Dermis microvascular lymphatic vessel endothelial cell (primary cell): ENCODE measurements at places on chromosomes 11 and 22.

DNA sequence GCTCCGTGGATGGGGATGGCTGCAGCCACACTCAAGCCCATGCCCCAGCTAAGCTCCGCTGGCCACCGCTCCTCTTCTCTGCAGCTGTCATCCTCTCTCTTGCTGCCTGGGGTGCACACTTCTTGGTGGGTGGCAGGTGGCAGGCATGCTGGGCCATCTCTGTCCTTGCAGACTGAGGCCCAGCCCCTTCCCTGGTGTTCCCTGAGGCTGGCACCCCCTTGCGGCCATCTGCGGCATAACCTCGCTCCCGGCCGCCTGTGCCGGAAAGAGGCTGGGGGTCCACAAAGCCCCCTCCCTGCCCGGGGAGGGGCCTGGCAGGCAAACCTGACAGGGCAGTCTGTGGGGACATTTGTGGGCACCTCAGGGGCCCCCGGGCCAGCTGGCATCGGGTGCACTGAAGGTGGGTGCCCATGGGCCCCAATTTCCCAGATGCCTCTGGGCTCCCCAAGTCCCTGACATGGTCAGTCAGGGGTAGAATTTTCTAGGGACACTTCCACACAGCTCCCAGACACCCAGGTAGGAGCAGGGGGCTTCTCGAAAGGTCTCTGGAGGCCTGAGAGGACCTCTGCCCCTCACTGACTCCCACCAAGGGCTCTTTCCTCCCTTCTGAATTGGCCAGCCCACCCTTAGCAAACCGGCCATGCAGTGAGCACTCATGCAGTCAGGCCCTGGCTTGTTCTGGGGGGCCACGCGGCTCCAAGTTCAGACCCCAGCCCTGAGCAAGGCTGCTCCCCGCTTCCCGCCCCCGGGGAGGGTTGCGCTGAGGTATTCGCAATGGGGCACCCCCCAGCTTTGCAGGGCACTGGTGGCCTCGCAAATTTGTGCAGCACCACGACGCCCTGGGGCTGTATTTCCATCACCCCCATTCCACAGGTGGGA, 23.5 kb upstream of the TH start:
- peak; percentile 25 for DNase-seq

- no peak for DNase-seq
These were observed 24.1 kb downstream of the SUN2 start for GRCh38 chr22:38731703-38732161.

- no peak for DNase-seq
These were observed 177.1 kb upstream of the PGR start for GRCh38 chr11:101306721-101307120.

- DNase-seq, result no peak
These were observed 178.7 kb upstream of the CADM1 start for GRCh38 chr11:115682888-115683287.

DNA sequence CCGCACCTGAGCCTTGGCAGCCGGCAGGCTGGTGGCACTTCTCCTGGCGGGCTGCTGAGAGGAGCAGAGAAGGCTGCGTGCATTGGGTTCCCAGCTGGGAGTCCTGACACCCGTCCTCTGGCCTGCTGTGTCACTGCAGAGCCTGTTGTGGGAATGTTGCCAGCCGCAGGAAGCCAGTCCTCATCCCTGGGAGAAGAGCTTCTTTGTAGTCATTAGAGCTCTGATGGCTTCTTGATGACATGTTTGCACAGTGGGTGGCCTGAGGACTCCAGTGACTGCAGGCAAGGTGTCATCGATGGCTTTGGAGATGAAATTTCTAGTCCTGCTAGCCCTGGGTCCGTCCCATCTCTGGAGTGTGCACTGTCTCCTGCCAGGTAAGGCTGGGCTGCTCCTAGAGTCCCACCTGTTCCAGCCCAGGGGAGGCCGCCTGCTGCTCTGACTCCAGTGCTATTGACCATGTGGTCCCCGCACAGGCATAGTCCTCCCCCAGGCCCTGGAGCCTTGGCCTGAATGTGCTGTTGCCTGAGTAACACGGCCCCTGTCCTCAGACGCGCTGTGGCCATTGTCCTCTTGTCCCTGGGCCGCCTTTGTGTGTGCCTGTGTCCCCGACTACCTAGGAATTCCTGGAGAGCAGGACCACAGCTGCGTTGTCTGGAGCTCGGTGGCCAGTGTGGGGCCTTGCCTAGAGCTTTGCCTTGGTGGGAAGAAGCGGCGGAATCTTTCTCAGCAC, 129.2 kb downstream of the CACNA1I start:
- no peak for DNase-seq

DNA sequence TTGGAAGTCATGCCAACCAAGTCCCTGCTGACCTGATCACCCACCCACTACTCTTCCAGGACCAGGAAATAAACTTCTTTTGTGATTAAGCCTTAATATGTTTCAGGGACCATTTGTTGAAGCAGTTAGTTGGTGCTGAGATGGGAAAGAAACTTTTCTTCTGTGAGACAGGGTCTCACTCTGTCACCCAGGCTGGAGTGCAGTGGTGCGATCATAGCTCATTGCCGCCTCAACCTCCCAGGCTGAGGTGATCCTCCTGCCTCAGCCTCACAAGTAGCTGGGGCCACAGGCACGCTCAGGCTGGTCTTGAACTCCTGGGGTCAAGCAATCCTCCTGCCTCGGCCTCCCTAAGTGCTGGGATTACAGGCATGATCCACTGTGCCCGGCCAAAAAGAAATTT, 10.6 kb downstream of the SUSD2 start:
- DNase-seq, result no peak

- DNase-seq, result peak; percentile 10
These were observed 48.7 kb upstream of the TNRC6B start for GRCh38 chr22:40128989-40129388.

DNA sequence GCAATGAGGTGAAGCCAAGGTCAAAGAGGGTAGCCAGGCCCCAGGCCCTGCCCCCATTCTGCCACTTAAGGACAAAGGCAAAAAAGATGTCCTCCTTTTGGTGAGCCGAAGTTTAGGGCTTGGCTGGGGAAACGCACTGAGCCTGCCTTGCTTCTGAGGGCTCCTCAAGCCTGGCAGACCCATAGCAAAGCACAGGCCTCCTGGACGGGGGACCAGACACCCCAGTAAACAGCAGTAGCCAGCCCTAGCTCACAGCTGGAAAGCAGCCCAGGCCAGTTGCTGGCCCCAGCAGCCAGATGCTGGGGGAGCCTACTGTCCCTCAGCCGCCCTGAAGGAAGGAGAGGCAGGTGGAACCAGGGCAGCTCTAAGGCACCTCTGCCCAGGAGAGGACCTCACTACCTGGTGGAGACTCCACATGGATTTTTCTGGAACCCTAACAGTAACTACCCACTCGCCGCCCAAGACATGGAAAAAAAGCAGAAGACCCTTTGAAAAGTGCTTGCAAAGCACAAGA, 3.8 kb upstream of the PYGM start:
- no peak for DNase-seq

GRCh38 chr11:128451652-128452470, 135.5 kb downstream of the ETS1 start:
- peak; percentile 47 for DNase-seq

DNA sequence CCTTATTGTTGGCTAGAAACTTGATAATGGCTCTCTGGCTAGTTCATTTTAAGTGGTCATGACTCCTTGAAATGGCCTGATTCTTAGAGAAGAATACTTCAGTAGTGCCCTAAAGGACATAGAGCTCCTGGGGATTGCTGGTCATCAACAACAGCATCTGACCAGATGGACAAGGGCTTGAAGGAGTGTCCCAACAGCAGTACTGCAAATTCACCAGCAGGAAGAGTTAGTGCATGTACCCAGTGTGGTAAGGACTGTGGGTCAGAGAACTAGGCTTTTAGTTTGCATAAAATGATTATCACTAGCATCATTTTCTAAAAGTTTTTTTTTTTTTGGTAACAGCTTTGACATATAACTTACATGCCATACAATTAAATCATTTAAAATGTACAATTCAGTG, 39.5 kb upstream of the CUL5 start:
- no peak for DNase-seq

GRCh38 chr11:10601837-10602236, 33.4 kb upstream of the LYVE1 start:
- DNase-seq, result no peak

DNA sequence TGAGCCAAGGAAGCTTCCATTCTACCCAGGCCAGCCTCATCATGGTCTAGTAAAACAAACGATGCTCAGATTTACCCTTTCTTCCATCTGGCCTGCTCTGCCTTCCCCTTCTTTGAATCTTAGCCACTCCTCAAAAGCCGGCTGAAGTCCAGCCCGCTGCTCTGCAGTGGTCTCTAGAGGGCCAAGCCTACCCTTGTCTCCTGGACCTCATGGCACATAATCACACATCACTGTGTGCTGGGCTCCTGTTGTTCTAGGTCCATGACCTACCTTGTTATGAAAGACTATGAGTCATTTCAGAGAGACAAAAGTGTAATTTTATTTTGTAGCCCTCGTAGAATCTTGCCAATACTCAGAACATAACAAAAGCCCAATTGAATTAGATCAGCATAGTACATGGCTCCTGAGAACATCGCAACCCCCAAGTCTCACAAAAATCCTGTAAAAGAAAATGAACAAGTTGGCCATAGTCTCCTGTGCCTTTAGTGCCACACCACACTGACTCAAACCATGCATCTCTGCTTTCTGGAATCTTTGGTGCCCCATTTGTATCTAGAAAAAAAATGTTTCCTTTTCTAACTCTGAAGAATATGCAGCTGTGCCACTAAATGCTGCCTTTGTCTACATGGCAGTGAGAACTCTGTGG, 192.7 kb downstream of the OPCML start:
- no peak for DNase-seq

DNA sequence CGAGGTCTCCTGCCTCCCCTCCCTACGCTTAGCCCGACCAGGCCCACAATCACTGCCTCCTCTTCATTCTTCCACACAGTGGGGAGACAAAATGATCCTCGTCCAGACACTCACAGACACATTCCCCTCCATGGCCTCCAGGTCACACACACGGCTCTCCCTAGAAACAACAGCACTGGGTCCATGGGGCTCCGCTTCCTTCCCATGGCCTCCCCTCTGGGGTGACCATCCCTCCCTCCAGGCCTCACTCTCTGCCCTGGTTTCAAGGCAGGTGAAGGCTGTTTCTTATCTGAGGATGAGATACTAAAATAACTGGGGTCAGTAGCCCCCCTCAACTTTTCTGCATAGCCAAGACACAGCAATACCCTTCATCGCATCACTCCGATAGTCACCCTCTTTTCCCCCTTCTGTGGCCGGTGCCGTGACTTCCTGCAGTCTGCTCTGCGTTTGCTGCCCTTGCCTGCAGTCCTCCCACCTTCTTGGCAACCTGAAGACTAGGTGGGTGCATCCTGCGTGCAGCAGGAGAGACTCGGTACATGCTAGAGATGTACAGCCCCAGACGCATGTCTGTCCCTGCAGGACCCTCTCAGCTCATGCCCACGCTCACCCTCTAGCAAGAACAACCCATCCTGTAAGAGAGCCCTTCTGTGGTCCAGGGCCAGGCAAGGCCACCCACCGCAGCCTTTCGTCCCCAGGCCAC, 55.8 kb downstream of the CD6 start:
- DNase-seq, result no peak

DNA sequence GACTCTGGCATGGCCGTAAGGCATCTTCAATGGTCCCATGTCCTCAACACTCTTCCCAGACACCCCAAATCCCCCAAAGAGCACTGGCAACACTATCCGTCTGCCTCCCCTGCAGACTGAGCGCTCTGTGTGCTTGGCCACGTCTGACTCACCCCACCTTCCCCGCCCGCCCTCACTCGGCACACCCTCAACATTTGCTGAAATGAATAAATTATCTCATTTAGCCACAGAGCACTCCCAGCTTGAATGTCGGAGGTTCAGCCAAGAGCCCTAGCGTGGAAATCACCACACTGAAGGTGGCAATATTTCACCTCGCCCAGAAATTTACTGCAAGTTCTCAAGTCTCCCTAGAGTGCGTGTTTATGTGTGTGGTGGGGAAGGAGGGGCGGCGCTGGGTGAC, 46.6 kb upstream of the TCF20 start:
- no peak for DNase-seq

- DNase-seq, result no peak
These were observed 69.2 kb upstream of the CCDC90B start for GRCh38 chr11:83355391-83355790.

DNA sequence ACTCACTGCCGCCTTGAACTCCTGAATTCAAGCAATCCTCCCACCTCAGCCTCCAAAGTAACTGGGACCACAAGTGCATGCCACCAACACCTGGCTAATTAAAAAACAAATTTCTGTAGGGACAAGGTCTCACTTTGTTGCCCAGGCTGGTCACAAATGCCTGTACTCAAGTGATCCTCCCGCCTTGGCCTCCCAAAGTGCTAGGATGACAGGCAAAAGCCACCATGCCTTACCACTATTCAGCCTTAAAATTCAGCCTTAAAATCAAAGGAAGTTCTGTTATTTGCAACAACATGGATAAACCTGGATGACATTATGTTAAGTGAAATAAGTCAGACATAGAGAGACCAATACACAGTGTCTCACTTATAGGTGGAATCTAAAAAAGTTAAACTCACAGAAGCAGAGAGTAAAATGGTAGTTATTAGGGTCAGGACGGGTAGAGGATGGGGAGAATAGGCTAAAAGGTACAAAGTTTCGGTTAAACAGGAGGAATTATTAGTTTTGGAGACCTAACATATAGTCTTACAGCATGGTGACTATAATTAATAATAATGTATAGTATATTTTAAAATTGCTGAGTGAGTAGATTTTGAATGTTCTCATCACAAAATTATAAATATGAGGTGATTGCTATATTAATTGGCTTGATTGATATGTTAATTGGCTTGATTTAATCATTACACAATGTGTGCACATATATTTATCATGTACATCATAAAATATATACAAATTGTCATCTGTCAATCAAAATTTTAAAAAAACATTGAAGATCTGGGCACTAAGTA, 6.2 kb upstream of the ZNF280A start:
- DNase-seq, result no peak

- DNase-seq, result no peak
These were observed 19.5 kb upstream of the UVRAG start for GRCh38 chr11:75795276-75796090.

- peak; percentile 61 for DNase-seq
These were observed 353.4 kb downstream of the TENM4 start for GRCh38 chr11:79087238-79087960.

GRCh38 chr11:115931548-115932083, 427.4 kb upstream of the CADM1 start:
- DNase-seq, result no peak

- DNase-seq, result no peak
These were observed 625.1 kb upstream of the ANO5 start for GRCh38 chr11:21567645-21568290.

DNA sequence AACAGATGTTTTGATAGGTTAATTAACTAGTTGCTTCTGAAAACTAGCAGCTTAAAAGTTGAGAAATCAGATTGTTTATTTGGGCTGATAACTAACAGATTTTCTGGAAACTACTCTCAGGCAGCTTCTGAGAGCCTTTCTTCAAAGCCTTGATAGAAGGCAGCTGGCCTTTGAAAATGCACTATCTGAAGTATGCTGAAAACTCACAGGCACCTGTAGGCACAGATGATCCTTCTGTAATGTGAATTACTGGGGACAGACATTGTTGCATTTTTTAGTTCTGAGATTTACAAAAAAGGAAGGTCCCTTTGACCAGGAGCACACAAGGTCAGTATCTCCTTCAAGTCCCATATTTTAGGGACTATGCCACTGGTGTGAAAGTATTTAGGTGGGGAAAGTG, 460.8 kb upstream of the CNTN5 start:
- DNase-seq, result no peak

- DNase-seq, result no peak
These were observed 73.8 kb downstream of the TP53I11 start for GRCh38 chr11:44876906-44877305.
